Stimulated activated CD4-positive, alpha-beta T cell treated with anti-CD3 and anti-CD28 coated beads, Interleukin-12 subunit alpha, Interleukin-12 subunit beta, amount 100 ng/mL, for 24 hours (primary cell): ENCODE measurements at places on chromosomes 2 and 18.

DNA sequence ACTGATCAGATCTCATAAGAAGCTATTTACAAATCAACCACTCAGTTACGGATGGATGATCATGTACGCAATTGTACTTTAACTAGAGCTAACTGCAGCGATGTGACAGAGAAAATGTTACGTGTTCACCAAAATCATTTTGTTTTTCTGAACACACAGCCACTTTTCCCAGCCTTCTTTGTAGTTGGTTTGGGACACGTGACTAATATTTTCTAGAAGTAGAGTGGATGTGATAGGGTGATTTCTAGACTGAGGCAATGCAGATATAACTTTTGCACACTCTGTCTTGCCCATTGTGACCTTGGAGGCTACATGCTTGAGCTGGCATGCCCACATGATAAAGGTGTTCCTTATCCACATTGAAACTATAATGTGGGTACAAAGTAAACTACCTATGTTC, 9.9 kb upstream of the SLC9A4 start:
- no peak for DNase-seq

GRCh38 chr2:10239561-10239967, 63.1 kb upstream of the HPCAL1 start:
- no peak for DNase-seq

DNA sequence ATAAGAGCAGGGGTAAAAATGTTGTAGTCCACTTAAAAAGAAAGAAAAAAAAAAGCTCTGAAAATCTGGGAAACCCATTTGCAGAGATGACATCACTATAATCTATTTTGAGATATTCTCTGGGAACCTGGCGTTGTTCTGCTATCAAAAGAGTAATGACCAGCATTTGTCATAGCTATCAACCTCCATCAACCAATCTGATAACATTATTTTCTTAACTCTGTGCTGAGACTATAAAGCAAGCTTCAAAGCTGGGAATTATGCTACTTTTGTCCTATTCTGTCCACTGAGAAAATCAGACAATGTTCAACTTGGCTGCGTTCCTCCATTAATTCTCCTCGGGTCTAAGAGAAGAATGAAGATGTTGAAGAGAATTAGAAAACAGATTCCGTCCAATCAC, 107.5 kb downstream of the STK39 start:
- DNase-seq: no peak

- no peak for DNase-seq
Observed at GRCh38 chr18:74715865-74716712, 118.4 kb downstream of the ZNF407 start.

DNA sequence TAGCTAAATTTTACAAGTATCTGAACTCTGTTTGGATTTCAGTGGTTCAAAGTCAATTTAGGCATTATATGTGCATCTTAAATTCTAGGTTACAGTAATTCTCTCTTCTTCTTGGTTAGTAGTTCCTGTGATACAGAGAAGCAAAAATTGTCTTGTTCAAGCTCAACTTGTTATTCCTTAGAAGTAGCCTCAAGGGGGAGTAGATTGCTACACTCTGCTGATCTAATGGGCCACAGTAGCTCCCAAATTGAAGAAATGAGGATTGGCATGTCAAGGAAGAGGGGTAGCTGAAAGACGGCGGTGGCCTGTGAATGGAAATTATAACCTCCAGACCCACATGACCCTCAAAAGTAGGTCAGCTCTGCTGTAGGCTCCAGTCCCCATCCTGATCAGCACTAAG, 334.7 kb downstream of the HRH4 start:
- no peak for DNase-seq

DNA sequence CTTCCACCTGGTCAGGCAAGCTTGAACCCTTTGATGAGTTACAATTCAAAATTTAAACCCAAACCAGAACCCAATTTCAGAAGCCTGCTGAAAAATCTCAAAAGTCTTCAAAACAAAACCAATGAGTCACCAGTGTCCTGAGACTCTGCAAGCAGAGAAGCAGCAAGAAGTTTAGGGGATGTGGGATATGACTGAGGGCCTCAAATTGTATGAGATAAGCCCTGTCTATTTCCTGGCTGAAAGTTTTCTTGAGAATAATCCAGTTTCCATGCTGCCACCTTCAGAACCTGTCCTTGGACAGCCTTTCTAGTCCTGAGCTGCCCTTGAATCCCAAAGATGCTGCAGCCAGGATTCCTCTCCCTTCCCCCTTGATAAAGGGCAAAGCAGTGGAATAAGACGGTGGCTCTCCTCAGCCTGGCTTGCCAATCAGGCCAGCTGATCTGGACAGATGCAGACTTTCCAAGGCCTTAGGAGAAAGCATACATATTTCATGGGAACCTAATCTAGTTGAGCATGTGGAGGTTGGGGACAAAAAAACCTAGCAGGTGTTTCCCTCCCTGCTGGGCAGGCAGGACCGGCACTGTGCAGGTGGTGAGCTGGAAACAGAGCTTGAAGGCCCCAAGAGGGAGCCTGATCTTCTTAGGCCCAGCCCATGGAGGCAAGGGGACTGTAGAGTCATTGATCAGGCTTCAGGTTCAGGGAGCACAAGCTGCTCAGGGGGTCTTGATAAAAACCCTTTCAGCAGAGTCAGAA, 278.0 kb upstream of the MGAT5 start:
- DNase-seq: no peak

DNA sequence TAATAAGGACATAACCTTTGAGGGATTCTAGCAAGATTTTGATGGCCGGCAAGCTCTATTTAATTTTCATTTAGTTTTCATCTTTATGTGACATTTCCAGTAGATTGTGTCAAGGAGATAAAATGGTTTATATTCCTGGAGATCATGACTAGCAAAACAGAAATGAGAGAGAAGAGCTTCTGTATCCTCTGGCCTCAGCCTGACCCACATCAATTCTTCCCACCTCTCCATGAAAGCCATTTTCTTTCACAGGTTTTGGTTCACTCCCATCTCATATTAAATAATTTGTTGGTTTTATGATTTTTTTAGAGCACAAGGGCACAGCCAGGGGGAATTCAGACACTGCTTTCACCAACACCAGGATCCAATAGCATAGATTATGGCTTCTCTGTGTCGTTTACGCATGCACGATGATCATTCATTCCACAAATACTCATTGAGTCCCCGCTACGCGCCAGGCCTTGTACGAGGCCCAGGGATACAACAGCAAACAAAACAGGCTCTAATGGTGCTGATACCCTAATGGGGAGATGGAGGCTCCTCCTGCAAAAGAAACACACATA, 85.9 kb downstream of the SH3BP4 start:
- DNase-seq: no peak

DNA sequence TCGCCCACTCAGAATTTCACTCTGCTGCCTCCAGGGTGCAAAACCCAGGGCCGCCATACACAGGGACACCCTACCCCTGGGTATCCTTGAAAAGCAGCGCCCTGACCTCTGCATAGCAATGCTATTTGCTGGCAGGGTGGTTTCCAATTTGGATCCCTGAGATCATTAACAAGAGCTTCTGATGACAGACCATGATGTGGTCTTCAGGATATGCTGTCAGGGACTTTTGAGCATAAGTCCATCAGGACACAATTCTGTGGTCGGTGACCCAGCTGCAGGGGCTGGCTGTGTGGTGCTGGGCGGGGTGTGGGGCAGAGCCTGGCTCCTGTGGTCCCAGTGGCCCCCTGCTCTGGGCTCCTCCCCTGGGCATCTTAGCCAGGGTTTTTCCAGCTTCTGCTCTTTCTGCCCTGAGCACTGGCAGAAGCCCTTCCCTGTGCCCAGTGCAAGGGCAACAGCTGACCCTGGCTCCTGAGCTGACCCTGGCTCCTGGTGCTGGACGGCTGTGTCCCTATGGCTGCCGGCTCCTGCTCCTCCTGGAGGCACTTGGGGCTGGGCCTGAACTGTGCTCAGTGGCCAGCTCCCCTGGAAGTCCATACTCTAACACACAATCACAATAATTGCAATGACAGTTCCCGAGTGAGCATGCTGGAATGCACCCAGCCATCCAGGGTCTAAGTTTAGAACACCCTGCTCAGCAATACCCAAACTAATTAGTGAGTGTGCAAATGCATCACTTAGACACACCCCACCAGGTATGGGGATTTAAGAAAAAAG, 271.5 kb downstream of the HDAC4 start:
- no peak for DNase-seq

DNA sequence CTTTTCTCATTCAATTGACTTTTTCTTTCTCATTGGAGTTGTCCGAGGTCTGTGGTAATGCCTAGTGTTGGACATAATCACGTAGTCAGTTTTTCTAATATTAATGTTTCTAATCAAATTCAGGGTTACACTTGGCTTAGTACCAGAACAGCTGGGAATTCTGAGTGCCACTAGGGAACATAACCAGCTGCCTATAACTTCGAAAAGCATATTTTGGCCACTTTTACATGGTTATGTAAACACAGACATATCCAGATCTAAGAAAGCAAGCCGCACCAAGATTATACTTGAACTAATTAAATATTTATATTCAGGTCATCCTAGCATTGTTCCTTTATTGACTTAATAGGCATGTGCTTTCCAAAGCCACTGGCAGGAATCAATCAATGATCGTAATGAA, 91.1 kb upstream of the ARHGAP28 start:
- DNase-seq: no peak

DNA sequence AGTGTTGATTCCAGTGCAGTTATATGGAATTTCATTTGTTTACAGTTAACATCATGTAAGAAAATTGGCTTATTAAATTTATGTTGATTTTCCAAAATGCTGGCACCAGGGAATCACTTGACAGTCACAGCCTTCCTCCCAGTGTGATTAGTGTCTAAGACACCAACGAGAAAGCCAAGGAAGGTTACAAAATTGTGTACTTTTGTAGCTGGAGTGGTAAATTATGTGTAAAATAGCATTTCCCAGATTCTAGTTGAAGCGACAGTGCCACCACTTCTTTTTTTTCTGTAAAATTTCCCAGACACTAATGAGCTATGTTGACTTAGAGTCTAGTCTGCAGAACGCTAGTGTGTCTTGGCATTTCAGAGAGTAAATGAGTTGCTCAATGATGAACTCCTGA, 101.3 kb downstream of the NCK2 start:
- DNase-seq: no peak

GRCh38 chr2:38099099-38100028, 23.4 kb upstream of the CYP1B1 start:
- DNase-seq: no peak

- no peak for DNase-seq
Observed at GRCh38 chr2:199136681-199137080, 321.1 kb downstream of the SATB2 start.

- DNase-seq: no peak
Observed at GRCh38 chr2:147594038-147594437, 250.8 kb upstream of the ACVR2A start.

DNA sequence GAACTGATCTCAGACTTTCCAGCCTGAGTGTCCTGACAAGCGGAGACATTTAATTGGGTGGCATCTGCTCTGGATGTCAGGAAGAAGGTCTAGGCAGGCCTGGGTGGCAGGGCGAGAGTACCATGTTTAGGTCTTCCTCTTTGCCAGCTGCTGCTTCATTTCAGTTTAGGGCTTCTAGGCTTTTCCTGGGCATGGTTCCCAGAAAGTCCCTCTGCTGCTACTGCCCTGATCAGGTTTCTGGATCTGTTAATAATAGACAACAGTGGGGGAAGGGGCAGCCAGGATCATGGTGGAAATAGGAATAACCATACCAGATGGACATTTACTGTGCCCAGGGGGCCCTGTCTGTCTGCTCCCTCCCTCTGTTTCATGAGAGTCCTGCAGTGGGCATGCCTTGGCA, 2.3 kb upstream of the PLCD4 start:
- no peak for DNase-seq

DNA sequence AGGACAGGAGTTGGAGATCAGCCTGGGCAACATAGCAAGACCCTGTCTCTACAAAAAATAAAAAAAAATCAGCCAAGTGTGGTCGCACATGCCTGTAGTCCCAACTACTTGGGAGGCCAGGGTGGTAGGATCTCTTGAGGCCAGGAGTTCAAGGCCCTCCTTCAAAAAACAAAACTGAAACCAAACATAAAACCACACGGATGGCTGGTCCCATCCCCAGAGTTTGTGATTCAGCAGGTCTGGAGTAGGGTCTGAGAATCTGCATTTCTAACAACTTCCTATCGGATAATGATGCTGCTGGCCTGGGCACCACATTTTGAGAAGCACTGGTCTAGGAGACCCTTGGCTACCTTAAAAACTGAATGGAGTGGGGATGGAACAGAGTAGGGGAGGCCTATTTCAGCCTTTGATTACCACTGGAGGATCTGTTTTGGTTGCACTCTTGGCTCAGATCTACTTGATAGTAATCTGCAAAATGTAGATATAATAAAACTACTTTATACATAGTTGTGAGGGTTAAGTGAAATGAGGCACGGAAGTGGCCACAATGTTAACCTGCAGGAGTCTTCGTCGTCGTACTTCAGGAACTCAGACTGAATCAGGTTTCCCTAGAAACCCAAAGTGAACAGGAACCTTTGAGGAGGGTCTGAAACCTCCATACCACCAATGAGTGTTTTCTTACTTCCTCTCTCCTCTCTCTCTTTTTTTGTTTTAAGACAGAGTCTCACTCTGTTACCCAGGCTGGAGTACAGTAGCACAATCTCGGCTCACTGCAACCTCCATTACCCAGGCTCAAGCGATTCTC, 25.5 kb upstream of the NFE2L2 start:
- DNase-seq: no peak

- DNase-seq: no peak
Observed at GRCh38 chr2:85684806-85685205, 9.4 kb upstream of the GNLY start.

DNA sequence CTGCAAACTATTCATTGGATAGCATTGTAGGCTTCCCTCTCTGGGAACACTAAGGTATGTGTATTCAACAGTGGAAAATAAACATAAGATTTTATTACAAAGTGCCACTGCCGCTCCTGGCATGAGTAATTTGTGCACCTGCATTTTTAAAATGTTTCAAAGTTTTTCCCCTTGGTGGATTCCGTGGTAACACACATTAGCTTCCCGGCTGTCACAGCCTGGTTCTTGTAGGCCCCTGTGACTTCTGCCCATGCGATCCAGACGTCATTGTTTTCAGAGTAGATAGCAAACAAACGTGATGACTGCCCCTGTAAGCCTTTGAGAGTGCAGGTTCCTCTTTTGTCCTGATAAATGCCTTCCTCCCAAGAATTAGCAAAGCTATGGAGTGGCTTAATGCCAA, 421.0 kb downstream of the ZNF521 start:
- DNase-seq: no peak

- no peak for DNase-seq
Observed at GRCh38 chr2:18311420-18312195, 248.8 kb downstream of the RDH14 start.

DNA sequence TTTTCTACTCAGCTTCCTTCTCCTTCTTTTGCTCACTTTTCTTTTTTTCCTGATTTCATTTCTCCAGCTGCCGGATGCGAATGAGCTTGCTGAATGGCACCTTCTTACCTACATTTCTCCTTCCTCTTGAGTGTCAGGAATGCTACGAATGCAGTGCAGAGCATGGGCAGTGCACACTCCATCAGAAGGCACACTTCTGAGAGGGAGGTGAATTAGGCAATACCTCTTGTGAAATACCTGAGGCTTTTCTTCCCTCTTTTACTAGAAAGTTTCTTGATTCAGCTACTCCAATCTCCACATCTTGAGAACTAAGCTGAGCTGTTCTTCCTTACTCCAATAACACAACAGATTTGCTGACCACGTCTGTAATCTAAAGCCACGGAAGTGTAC, 51.1 kb downstream of the PLEKHM3 start:
- no peak for DNase-seq
